ENCODE measurements at places on chromosomes 7 and 10. TPM values are rescaled to one million over a fixed set of nuclear protein-coding genes. Genes with fewer than 3 reads are reported as not detected.
A peak's percentile ranks its signal among the peaks of the same experiment; 100 is the strongest.

DNA sequence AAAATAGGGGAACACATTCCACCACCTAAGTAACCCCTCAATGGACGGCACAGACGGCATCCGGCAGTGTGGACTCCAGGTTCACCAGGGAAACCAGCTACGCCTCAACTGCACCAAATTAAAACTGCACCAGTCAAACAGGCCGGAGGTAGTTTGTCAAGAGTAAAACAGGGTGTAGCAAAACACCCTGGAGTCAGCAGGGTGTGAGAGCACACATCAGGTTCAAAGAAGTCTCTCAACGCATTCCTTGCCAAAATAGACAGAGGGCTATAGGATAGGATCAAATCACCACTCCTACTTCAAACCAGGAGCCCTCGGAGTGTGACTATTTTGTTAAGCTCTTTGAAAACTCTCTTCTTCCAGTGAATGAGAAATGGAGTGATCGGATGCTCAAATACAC, 135.9 kb downstream of the PARD3 start:
- H3K36me3 ChIP-seq = no peaks in the 10 kb centered on the region
- H3K27ac ChIP-seq = no peak overlapping the region
- H3K4me3 ChIP-seq = no peak overlapping the region
- no peaks in the 10 kb centered on the region for H3K4me1 ChIP-seq
- no peak for DNase-seq

DNA sequence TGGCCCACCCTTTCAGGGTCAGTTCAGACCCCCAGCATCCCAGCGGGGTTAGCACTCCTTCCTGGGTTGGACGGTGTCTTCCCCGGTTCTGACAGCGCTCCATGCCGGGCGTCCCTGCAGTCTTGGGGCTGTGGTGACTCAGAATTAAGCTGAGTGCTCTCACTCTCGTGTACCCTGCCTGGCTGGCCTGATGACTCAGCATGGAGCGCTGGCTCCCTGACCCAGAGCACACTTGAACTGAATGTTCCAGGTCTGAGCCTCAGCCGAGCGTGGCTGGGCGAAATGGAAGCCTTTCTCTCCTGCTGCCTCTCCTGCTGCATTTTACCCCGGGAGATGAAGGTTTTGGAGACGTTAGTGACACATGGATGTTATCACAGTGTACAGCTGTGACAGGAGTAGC, 7.1 kb downstream of the BAG3 start:
- H3K4me1 ChIP-seq = no peaks in the 10 kb centered on the region
- DNase-seq = peak; percentile 86
- H3K27ac ChIP-seq = peak overlapping the region; percentile 68
- H3K27me3 ChIP-seq = no peaks in the 10 kb centered on the region

TBC1D12 gene
- 5.0 TPM for total RNA-seq

MYL10 gene
- not detected for total RNA-seq
